ENCODE measurements at places on chromosomes 1 and 21. TPM values are rescaled to one million over a fixed set of nuclear protein-coding genes. Genes with fewer than 3 reads are reported as not detected.
A peak's percentile ranks its signal among the peaks of the same experiment; 100 is the strongest.

PTGFR gene
- not detected for total RNA-seq

IFNAR1 gene
- total RNA-seq, result 30.8 TPM

C1orf94 gene
- total RNA-seq, result not detected

RGS16 gene
- 1.8 TPM for total RNA-seq

CHRM3 gene
- total RNA-seq, result not detected

TNFRSF9 gene
- total RNA-seq, result 19.2 TPM

SPRR2E gene
- total RNA-seq, result not detected

KRTCAP2 gene
- 177 TPM for total RNA-seq

UMODL1 gene
- total RNA-seq, result 0.05 TPM

- DNase-seq, result no peak
- no peak overlapping the region for H3K27ac ChIP-seq
- peaks cover 23% of the 10 kb centered on the region for H3K4me1 ChIP-seq
- no peak overlapping the region for H3K4me3 ChIP-seq
- peaks cover 2% of the 10 kb centered on the region for H3K36me3 ChIP-seq
Measured at GRCh38 chr21:45166931-45167330, 92.6 kb downstream of the ADARB1 start.

GRCh38 chr1:59081181-59081580 lies 215.7 kb upstream of the FGGY start:
- H3K27me3 ChIP-seq, result no peaks in the 10 kb centered on the region
- no peaks in the 10 kb centered on the region for H3K36me3 ChIP-seq
- no peak for DNase-seq
- H3K27ac ChIP-seq, result no peak overlapping the region
- no peak overlapping the region for H3K4me3 ChIP-seq

DNA sequence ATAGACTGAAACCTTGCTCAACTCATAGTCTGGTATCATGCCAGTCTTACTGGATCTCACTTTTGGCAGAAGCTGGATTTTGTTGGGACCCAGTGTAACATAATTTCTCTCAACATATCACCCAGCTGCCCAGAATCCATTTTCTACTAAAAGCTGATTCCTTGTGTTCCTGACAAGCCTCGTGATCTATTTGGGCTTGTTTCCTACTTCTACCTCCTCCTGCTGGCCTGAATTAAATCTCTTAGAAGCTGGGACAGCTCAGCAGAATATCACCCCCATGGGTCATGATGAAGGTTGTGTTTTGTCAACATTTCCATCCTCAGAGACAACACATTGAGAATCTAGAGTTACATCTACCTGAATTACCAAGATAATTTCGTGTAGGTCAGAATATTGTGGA lies 7.7 kb downstream of the GOLT1A start:
- no peak overlapping the region for H3K27ac ChIP-seq
- peaks cover 59% of the 10 kb centered on the region for H3K27me3 ChIP-seq

DNA sequence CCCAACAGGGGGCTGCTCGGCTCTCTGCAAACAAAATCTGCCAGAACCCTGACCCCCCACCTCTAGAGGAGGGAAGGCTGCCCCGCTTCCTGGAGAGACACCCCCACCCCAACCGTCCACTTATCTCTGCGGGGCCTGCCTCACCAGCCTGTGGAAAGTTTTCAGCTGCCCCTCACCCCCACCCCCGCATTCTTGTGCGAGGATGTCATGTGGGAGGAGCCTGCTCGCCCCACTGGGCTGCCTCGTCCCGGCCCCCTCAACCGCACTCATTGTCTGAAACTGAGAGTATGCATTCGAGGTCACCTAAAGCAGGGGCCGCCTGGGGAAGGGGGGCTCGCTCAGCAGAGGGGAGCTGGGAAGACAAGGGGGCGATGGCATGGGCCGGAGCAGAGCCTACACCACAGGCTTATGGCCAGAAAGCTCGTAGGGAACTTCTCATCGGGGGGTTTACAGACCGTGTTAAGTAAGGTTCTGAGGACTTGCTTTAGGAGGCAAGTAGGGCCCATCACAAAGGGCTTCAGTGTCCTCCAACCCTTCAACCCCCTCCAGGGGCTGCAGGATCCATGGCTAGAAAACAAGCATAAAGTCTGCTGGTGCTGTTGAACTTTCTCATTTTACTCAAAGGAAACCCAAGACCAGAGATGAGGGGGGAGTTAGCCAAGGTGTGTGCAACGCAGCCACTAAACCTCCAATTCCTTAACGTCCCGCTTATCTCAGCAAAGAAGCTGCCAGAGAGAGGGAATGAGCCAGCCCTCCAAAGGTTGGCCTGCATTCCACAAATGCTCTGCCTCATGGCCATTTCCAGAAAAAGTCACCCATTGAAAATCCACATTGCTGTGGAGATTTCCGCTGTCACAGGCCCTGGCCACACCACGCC lies 9.4 kb downstream of the EPHA2 start:
- H3K36me3 ChIP-seq, result no peaks in the 10 kb centered on the region
- no peak overlapping the region for H3K27ac ChIP-seq
- no peak overlapping the region for H3K4me3 ChIP-seq

GRCh38 chr1:228095161-228095560 lies 8.0 kb downstream of the C1orf35 start:
- no peak overlapping the region for H3K27ac ChIP-seq
- no peak for DNase-seq
- no peak overlapping the region for H3K4me3 ChIP-seq
- H3K27me3 ChIP-seq, result no peaks in the 10 kb centered on the region

GRCh38 chr1:154019940-154020339 lies 29.4 kb downstream of the RPS27 start:
- no peak overlapping the region for H3K27ac ChIP-seq
- no peaks in the 10 kb centered on the region for H3K27me3 ChIP-seq
- H3K4me3 ChIP-seq, result no peak overlapping the region
- H3K4me1 ChIP-seq, result no peaks in the 10 kb centered on the region

- no peak overlapping the region for H3K27ac ChIP-seq
- H3K4me1 ChIP-seq, result peaks cover 5% of the 10 kb centered on the region
- H3K4me3 ChIP-seq, result no peak overlapping the region
- no peaks in the 10 kb centered on the region for H3K27me3 ChIP-seq
- no peak for DNase-seq
Measured at GRCh38 chr1:19757641-19758040, 42.1 kb downstream of the TMCO4 start.

DNA sequence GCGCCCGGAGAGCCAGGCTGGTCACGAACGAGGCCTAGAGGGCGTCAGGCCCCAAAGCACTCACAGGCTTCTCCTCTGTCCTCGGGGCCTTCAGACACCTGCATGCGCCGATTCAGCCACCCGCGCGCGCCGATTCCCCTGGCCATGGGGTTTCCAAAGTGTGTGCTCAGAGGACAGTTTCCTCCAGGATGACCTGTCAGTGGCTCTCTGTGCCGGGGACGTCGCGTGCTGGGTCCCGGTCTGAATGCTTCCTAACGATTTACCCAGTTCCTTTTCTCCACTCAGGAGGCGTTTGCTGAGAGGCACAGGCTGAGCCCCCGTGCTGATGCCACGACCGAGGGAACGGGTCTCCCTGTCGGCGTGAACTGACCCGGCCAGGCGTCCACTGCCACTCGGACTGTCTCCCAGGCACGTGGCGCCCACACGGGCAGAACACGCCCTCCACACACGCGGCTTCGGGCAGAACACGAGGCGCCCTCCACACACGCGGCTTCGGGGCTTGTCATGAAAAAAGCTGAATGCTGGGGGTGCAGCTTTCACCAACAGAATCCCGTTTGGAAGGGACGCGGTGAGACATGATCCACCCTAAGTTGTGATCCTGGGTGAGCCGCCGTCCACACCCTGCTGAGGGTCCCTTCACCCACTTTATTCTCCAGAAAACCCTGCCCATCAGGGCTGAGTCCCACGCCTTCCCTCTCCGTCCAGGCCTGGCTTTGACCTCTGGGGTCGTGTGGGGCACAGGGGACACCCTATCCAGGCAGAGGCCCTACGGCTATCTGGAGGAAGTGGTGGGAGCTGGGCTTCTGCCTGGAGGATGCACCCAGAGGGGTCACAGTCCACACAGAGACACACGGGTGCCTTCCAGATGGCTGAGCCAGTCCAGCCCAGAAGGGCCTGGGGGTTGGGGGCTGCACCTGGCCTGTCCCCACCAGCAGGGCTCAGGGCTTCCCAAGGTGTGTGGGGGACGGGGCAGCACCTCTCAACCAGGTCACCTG lies 56.1 kb downstream of the COL6A1 start:
- no peaks in the 10 kb centered on the region for H3K27me3 ChIP-seq
- no peaks in the 10 kb centered on the region for H3K36me3 ChIP-seq
- no peaks in the 10 kb centered on the region for H3K4me1 ChIP-seq
- no peak overlapping the region for H3K4me3 ChIP-seq

GRCh38 chr1:27372022-27372807 lies 2.4 kb downstream of the FCN3 start:
- H3K36me3 ChIP-seq, result no peaks in the 10 kb centered on the region
- no peak overlapping the region for H3K4me3 ChIP-seq
- H3K27ac ChIP-seq, result no peak overlapping the region
- DNase-seq, result no peak
- peaks cover 4% of the 10 kb centered on the region for H3K27me3 ChIP-seq

DNA sequence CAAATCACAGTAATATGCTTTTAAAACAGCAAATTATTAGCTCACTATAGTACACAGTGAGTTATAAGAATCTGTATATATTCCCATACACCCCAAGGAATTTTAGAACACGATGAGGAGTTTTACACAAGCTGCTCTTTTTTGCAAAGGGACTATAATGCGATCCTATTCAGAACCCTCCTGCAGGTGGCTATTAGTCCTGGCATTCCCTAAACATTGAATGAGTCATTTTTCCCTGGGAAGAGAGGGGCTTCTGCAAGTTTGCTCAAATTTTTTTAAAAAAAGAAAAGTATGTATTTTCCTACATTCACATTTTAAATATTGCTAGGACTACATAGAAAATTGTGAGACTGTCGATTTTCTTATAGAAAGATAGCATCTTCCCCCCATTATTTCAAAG lies 106.3 kb downstream of the COL11A1 start:
- no peaks in the 10 kb centered on the region for H3K36me3 ChIP-seq
- no peaks in the 10 kb centered on the region for H3K4me1 ChIP-seq
- H3K27me3 ChIP-seq, result no peaks in the 10 kb centered on the region
- no peak for DNase-seq
- H3K27ac ChIP-seq, result no peak overlapping the region

DNA sequence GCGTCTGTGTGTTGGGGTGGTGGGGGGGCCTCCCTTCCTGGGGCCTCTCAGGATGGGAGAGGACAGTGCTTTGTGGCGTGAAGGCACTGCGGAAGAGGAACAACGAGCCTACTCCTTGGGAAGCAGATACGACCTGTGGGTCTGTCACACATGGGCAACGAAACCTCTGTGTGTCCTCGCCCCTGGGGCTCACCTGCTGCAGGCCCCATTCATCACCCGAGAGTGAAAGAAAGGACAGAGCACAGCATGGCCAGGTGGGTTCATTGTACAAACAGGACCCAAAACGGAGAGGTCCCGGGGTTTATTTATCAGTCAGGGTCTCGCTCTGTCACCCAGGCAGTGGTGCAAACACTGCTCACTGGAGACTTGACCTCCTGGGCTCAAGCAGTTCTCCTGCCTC lies 40.1 kb upstream of the LIN9 start:
- no peak overlapping the region for H3K4me3 ChIP-seq
- DNase-seq, result no peak
- H3K27ac ChIP-seq, result no peak overlapping the region
- H3K27me3 ChIP-seq, result no peaks in the 10 kb centered on the region
- H3K36me3 ChIP-seq, result no peaks in the 10 kb centered on the region

DNA sequence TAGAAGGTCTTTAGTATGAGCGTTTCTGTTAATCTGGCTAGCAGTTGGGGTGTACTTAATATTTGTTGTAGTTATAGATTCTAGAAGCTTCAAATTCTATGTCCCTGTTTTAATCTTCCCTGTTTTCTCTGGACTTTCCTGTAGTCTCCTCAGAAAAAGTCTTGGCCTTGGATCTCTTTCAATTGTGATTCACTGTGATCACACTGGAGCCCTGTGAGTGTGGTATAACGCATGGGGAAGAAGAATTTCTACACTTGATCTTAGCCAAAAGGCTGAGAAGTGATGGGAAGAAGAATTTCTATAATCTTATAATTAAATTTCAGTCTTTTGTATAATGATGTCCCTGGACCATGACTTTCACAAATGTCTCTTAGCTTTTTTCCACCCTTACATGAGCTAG lies 36.7 kb upstream of the COP1 start:
- H3K4me3 ChIP-seq, result no peak overlapping the region
- H3K27me3 ChIP-seq, result peaks cover 12% of the 10 kb centered on the region
- H3K4me1 ChIP-seq, result peaks cover 6% of the 10 kb centered on the region
- DNase-seq, result no peak
- H3K27ac ChIP-seq, result no peak overlapping the region
- no peaks in the 10 kb centered on the region for H3K36me3 ChIP-seq

- H3K4me3 ChIP-seq, result no peak overlapping the region
- no peaks in the 10 kb centered on the region for H3K36me3 ChIP-seq
- DNase-seq, result no peak
- H3K27me3 ChIP-seq, result no peaks in the 10 kb centered on the region
Measured at GRCh38 chr1:14913482-14914177, 239.9 kb upstream of the TMEM51 start.

DNA sequence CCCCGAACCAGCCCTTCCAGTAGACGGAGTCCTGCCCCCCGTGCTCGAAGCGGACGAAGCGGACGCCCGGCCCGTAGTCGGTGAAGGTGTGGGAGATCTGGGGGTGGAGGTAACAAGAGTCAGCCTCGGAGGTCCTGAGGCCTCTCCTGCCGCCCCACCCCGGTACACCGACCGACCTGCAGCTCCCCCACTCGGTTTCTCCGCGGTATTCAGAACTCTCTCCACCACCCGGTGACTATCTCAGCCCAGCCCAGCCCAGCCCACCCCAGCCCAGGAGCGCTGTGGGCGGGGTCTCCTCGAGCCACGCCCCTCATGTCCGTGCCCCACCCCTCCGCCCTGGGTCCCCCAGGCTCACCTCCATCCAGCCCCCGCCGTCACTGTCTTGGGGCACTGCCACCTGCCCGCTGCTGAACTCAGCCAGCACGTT lies 5.5 kb downstream of the FBXO2 start:
- H3K4me1 ChIP-seq, result peaks cover 24% of the 10 kb centered on the region
- peak; percentile 54 for DNase-seq
- no peak overlapping the region for H3K27ac ChIP-seq
- no peak overlapping the region for H3K4me3 ChIP-seq

DNA sequence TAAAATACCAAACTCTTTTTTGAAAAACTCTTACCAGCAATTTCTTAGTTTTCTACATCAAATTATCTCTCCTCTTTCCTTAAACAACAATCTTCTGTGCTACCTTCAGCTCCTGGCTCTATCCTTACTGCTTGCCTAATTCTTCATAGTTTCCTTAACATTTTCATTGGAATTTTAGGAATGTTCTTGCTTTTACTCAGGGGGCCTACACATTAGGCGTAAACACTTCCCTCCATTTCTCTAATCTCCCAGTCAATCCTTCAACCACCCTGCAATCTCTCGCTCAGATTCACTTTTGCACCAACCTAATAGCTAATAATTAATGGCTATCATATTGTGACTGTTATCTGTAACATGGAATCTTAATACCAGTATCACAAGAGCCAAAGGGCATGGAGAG lies 50.1 kb downstream of the ADAMTS5 start:
- no peaks in the 10 kb centered on the region for H3K27me3 ChIP-seq
- H3K27ac ChIP-seq, result no peak overlapping the region
- no peaks in the 10 kb centered on the region for H3K36me3 ChIP-seq
- H3K4me3 ChIP-seq, result no peak overlapping the region
- DNase-seq, result no peak
